ENCODE measurements at places on chromosomes 4 and X.

DNA sequence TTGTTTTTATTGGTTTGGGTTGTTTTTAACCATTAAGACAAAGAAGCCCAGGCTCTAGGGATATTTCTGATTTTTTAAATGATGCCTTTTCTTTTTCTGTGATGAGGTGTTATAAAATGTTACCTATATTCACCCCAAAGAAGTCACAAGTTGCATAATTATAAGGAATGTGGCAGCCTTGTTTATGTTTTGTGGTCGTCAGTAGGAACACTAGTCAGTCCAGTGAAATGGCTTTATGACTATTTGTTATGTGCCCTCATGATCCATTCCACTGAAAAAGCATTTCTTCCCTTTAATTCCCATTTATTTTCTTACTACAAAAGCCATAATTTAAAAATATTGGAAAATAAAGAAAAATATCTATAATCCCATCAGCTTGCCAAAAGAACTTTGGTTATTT is 34.4 kb downstream of the CC2D2A start:
- no peak for DNase-seq

- DNase-seq: no peak
Observed at GRCh38 chr4:109690690-109691410, 12.4 kb downstream of the CASP6 start.

DNA sequence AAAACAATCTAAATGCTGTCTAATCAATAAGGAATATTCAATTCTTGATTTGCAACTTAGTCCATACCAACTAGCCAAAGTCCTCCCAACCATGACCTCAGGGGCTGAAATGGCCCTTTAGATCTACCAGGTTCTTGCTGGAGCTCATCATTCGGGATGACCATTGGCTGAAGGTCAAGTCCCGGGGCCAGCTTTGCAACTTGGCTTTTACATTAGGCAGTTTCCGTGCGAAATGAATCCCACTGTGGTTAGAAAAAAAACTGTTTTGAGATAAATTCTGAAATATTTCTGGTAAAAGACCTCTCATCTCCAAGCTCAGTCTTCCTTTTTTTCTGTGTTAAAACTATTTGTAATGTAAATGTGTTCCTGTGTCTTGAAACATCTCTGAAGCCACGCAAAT is 178.6 kb downstream of the TENM3 start:
- DNase-seq: no peak

- DNase-seq: no peak
Observed at GRCh38 chrX:53227224-53227765, 2.3 kb upstream of the KDM5C start.

DNA sequence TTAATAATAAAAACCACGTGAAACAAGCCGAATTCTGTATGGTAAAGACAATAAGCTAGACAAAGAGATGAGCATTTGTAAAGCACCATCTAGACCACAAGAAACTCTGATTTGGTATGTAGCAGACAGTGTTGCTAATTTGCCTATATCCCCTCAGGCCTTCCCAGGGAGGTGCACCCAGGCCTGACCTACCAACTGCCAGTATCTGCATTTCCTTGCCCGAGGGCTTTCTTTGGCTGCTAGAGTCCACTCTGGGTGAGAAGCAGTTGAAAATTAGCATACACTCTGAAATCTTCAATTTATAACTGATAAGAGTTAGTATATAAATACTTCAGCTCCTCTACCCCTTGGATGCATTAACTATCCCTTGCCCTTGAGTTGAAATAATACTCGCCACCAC is 37.4 kb upstream of the IL1RAPL1 start:
- DNase-seq: no peak
